ENCODE measurements at places on chromosomes 7 and 10. TPM values are rescaled to one million over a fixed set of nuclear protein-coding genes. Genes with fewer than 3 reads are reported as not detected.

DNA sequence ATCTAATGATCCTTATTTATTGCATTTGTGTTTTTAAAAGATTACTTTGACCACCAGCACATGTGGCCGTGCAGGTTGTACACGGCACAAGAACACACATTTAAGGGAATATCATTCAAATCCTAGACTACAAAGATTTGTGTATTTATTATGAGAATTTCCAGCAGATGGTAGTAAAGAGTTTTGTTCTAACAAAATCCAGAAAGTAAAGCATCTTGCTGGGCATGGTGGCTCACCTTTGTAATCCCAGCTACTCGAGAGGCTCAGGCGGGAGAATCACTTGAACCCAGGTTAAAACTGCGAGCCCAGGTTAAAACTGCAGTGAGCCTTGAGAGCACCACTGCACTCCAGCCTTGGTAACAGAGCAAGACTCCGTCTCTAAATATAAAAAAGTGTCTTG, 31.5 kb downstream of the MACROH2A2 start:
- no peak for DNase-seq

GRCh38 chr10:88923520-88923919, 29.1 kb downstream of the ACTA2 start:
- no peak for DNase-seq

DNA sequence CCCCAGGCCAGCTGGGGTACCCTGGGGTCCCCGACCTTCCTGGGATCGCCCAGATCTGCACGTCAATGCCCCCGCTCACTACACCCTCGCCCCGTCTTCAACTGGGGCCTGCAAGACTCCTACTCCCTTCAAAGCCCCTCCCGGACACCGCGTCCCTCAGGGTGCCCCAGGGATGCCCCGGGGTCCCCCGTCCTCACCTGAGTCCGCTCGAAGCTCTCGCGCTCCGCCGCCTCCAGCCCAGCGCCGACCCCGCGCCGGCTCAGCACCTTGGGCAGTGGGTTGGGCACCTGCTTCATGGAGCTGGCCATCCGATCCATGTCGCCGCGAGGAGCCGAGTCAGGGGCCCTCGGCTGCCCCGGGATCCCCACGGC, at the start of gene HIP1:
TSS of gene HIP1 (minus strand) at position 338 of the 371 bp plus-strand sequence. CDS start at position 317, 21 bp downstream.
- DNase-seq = no peak

- DNase-seq = no peak
These were observed 221.5 kb upstream of the GHITM start for GRCh38 chr10:83917537-83918506.

GRCh38 chr7:99679400-99680191, at the start of gene CYP3A5:
CYP3A5 (minus strand) TSS chr7:99679996; CDS start chr7:99679896, 100 bp downstream.
- DNase-seq = no peak

ZNF679 gene
- total RNA-seq = not detected

DNA sequence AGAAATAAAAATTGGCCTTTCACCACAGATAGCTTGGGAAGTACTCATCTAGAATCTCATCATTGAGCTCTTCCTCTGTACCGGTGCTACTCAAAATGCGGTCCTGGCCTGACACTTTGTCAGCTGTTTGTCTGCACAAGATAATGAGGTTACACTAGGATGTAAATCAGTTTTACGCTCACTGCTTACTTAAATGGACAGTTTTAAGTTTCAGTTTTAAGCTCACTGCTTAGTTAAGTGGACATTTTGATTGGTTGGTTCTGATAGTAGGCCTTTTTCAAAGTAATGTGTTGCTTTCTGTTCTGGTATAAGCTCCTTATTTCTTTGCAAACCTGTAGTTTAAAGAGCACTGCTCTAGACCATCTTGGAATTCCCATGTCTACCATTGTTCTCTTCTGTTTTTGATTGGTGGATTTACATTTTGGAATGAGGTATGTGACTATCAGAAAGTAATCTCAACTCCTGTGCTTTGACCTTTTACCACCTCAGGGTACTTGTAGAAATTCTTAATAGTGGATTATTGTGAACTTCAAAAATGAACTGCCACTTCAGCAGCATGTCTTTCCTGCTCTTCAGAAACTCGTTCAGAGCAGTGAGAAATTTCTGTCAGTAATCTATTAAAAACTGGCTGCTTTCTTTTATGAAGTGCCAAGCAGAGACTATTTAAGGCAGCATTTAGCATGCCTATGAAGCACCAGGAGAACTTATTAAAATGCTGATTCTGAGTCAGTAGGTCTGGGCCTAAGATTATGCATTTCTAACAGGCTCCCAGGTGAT, 55.0 kb downstream of the C1GALT1 start:
- DNase-seq = no peak

- no peak for DNase-seq
These were observed 533.7 kb upstream of the IGFBP3 start for GRCh38 chr7:46454816-46455215.

DNA sequence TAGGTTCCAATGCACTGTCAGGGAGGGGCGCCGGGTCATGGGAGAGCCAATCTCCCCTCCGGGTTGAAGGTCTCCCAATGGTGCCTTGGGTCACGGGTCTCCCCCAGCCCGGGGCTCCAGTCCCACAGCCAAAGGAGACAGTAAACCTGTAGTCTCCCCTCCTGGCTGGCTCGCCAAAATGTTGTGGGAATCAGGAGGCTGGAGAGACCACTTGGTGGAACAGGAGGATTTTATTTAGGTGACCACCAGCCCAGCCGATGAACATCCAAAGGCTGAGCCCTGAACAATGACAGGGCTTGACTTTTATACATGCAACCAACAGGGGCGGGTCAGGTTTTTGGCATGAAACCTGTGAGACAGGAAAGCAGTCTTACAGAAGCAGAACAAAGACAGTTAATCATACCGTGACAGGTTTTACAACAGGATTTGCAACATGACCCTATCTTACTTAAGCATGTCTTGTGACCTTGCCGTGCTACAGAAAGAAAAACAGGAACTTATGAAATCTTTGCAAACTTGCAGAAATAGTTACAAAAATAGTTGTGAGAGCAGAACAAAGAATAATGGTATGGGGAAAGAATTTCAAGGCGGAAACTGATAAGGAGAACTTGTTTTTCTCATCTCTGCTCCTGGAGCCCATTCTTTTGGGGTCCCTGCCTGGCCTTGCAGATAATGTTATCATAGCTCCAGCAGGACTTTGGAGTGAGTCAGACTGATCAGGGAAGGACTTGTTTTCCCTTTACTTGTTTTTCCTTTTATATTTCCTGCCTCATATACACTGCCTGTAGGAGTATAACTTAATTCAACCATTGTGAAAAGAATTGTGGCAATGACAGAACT, 7.1 kb downstream of the ERV3-1 start:
- DNase-seq = no peak

DNA sequence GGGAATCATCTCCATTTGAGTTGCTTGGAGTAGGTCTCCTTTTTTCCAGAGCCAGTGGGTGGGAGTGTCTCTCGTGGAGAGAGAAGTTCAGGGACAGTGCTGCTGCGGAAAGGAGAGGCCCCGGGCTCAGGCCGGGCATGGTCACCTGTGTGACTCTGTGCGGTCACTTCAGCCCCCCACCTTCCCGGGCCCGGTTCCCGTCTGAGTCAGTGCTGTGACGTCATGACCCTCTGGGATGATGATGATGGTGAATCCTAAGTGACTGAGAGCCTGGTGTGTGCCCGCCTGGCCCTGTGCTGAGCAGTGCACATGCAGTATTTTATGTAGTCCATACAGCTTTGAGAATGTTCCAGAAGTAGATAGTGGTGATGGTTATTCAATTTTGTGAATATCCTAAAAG, 32.6 kb upstream of the AP5Z1 start:
- DNase-seq = no peak

NYAP1 gene
- 0.96 TPM for total RNA-seq

GRCh38 chr10:49441488-49442476, 45.9 kb upstream of the DRGX start:
- DNase-seq = no peak

GRM8 gene
- total RNA-seq = not detected

DNA sequence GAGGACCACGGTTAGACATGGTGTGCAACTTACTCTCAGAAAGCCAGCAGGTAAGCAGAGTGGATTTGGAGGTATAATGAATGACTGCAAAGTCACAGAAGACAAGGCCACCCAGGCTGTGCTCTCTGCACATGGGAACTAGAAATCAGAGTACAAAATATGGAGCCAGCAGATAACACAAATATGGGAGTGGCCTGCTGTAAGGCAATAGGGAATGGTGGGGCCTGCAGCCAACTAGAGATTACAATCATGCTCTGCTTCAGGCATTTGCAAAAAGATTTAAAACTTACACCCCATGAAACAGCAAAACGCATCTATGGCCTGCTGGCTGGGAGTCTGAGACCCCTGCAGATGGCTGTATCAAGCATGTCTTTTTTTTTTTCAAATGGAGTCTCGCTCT, 47.0 kb downstream of the RGS10 start:
- DNase-seq = no peak

DNA sequence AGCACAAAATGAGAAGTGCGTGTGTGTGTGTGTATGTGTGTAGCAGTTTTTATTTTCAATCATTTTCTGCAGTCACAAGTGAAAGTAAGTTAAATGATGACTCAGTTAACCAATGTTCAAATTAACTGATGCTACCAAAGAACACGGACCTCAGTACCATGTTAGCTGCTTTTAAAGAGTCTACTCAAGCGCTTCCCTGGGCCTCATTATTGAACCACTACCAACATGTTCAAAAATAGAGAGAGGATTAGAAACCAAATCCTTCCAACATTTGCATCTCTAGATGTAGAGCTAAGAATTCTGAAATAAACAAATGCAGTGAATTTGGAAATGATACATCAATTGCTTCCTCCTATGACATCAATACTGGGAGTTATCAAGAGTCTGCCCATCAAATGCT, at the start of gene TAS2R39:
TSS of gene TAS2R39 (plus strand) at position 396 of the 400 bp plus-strand sequence. CDS start at position 396, 0 bp downstream.
- no peak for DNase-seq
